ENCODE measurements at places on chromosomes 5 and 9.

DNA sequence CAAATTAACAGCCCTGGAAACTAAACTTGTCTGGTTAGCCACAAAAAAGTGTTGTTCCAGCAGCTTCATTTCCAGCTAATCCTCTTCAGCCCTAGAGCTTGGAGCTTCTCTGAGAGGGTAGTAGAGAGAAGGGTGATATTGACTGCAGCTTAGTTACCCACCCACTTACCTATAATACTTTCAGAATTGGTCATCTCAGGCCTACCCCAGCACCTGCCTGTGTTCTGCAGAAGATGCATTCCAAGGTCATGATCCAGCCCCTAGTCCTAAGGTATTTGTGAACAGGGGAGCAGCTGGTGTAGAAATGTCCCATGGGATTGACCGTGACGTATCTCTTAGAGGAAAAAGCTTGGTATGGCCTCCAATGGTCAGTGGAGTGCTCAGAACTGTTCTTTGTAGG, 289.0 kb downstream of the NR3C1 start:
- no peak for DNase-seq

DNA sequence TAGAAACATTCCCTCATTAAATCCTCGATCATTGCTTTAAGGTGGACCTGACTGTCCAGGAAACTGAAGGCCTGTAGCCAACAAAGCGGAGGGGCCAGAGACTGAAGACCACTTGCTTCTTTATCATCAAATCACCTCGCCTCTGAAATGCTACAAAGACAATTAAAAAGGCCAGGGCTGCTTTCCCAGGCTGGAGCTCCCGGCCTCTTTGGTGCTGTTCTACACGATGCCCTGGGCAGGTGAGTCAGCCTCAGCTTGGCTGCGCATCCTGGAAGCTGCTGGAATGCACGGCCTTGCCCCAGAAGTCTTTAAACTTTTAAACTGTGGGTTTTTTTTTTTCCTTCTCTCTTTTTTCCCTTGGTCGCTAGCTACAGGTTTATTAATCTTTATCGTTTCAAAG, 46.5 kb downstream of the SH3PXD2B start:
- no peak for DNase-seq

DNA sequence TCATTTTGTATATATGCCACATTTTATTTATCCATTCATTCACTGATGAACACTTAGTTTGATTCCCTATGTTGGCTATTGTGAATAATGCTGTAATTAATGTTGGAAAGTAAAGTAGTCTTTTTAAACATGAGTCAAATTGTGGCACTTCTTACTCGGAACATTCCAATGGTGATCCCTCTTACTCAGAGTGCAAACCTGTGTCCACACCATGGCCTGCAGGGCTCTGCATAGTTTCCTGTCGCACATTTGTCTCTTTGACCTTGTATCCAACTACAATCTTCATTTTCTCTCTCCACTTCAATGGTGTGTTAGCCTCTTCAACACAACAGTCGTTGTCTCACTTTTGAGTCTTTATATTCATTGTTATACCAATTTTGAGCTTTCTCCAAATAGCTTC, 98.1 kb upstream of the PAPPA start:
- DNase-seq = no peak

DNA sequence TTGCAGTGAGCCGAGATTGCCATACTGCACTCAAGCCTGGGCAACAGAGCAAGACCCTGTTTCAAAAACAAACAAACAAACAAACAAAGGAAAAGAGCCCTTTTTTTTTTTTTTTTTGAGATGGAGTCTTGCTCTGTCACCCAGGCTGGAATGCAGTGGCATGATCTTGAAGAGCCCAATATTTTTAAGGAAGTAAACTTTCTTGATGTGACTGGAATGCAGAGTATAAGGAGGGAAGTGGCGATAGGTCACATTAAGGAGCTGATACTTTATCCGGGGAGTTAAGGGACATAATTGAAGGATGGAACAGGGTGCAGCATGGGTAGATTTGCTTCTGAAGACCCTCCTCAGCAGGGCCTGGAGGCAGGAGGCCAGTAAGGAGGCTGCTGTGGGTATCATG, 13.0 kb downstream of the NAIF1 start:
- no peak for DNase-seq

- DNase-seq = no peak
Measured at GRCh38 chr5:163498886-163499285, 6.5 kb upstream of the MAT2B start.

GRCh38 chr9:118751848-118752223, 617.4 kb downstream of the BRINP1 start:
- DNase-seq = no peak

GRCh38 chr5:127031147-127031862, 947 bp upstream of the MARCHF3 start:
- no peak for DNase-seq

- DNase-seq = no peak
Measured at GRCh38 chr5:97095318-97095732, 47.1 kb downstream of the LIX1 start.

GRCh38 chr5:34756781-34757624, 82.0 kb upstream of the TTC23L start:
- DNase-seq = no peak

GRCh38 chr5:36079200-36079781, 12.6 kb upstream of the UGT3A2 start:
- peak; percentile 53 for DNase-seq

DNA sequence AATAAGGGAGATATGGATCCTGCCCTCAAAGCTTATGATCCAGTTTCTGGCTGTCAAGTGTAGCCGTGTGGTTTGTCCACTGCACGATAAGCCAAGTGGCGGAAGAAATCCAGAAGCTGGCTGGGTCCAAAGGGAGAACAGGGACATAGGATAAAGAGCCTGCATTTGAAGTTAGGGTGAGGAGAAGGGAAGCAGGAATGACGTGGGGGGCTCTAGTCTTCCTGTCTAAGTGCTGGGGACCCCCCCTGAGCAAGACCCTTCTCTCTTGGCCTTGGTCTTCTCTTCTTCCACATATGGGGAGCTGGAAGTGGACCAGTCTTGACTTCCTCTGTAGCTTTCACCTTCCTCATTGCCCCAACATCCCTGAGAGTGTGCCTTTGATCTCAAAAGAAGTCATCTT, 186.6 kb downstream of the FSTL4 start:
- DNase-seq = no peak

DNA sequence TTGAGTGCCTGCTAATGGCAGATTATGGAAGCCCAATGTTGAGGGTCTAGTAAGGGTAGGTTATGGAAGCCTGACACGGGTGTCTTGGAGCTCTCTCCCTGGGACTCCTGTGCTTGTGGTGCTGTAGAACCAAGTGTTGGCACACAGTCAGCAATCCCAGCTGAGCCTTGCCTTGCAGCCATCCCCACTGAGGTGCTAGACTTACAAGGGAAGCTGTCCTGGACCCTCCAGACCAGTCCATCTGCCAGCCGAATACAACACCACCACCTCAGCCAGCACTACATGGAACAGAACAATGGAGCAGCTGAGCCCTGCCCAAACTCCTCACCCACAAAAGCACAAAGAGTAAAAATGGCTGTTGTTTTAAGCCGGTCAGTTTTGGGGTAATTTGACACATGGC, 90.5 kb upstream of the DNAH5 start:
- no peak for DNase-seq

DNA sequence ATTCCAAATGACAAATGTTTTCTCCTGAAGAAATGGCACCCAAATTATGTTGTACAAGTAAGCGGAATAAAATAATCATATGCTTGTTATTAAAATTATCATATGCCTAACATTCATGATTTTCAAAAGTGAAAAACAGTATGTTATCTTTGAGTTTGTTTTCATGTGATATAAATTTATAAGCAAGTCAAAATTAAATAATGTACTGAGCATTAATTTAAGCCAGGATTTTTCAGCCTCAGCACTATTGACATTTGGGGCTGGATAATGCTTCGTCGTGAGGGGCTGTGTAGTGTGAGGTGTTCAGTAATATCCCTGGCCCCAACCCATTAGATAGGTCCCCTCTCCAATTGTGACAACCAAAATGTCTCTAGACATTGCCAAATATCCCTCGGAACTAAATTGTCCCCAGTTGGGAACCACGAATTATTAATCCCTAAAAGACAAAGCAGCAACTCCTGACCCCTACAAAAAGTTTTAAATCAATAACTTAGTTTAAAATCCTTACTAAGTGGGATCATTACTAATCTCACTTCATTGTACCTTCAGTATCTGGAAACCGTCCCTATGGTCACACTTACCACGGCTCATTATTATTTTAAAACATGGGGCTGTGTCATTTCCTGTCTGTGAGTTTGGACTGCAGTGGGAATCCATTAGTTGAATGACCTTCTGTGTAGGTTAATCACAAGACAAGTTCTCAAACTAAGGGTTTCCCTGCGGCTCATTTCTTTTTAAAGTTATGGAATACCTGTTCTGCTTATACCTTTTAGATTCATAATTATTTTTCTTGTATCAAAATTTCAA, 1.3 kb upstream of the NNT start:
- no peak for DNase-seq

- no peak for DNase-seq
Measured at GRCh38 chr5:16992006-16992405, 55.9 kb upstream of the MYO10 start.

- peak; percentile 36 for DNase-seq
Measured at GRCh38 chr5:176629853-176630680, at the start of the genes EIF4E1B and SNCB. TSS of gene EIF4E1B (plus strand) at chr5:176630675. CDS start at chr5:176642788, 12,113 bp downstream. TSS of gene SNCB (minus strand) at chr5:176630534. CDS start at chr5:176629654, 880 bp downstream.

GRCh38 chr5:60487885-60488442, 212.0 kb downstream of the DEPDC1B start:
- peak; percentile 82 for DNase-seq

DNA sequence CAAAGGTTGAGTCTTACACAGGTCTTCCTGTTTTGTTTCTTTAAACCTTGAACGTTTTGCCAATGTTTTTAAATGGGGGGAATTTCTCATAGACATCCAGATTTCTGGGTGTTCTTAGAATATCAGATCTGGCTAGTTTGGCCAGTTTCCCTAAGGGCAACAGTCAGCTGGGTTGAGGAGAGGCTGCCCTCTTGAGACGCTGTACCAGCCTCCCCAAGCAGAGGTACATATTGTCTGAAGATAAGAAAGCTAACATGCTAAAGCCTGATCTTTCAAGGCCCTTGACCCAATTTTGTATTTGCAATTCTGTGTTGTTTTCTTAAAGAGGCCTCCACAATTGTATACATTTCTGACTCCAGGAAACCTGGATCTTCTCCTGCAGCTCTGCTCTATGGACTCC, 21.9 kb upstream of the SH3GL2 start:
- DNase-seq = no peak

DNA sequence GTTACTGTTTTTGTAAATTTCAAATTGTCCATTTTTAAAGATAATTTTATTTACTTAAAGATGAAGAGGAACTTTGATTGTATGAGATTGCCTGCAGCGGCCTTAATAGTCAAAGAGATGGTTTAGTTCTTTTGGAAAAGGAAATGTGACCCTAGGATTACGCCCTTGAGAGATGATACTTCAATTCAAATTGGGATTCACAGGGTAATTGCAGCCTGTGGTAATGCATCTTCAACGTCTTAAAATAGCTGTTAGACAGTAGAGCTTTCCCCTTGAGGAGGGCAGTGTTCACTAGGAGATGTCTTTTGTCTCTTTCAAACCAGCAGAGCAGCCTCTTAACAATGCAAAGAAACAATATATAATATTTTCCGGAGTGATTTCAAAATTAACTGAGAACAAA, 127.1 kb downstream of the TAF11L14 start:
- DNase-seq = no peak

DNA sequence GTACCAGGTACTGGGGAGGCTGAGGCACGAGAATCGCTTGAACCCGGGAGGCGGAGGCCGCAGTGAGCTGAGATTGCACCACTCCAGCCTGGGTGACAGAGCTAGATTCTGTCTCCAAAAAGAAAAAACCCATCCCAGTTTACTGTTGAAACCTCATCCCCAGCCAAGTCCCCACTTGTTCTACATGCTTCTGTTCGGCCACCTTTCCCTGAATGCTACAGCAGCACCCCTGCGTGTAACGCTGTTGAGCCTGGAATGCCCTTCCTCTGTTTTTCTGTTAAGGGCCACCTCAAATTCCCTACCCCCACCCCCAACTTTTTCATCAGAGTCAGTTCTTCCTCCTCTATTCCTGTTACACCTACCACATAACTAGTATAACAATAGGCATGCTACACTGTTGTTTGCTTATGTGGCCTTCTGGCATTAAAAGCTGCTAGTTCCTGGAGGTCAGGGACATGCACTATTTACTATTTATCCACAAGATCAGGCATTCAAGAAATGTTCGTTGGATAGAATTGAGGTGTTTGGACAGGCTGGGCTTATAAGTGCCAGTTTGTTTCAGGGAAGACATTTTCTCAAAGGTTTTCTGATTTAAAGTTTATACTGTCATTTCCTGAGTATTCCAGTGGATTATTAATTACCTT, 47.1 kb upstream of the C5orf47 start:
- DNase-seq = no peak

GRCh38 chr5:160097991-160098390, 21.3 kb downstream of the PWWP2A start:
- no peak for DNase-seq

GRCh38 chr5:90056911-90057705, 352.4 kb downstream of the CETN3 start:
- no peak for DNase-seq

DNA sequence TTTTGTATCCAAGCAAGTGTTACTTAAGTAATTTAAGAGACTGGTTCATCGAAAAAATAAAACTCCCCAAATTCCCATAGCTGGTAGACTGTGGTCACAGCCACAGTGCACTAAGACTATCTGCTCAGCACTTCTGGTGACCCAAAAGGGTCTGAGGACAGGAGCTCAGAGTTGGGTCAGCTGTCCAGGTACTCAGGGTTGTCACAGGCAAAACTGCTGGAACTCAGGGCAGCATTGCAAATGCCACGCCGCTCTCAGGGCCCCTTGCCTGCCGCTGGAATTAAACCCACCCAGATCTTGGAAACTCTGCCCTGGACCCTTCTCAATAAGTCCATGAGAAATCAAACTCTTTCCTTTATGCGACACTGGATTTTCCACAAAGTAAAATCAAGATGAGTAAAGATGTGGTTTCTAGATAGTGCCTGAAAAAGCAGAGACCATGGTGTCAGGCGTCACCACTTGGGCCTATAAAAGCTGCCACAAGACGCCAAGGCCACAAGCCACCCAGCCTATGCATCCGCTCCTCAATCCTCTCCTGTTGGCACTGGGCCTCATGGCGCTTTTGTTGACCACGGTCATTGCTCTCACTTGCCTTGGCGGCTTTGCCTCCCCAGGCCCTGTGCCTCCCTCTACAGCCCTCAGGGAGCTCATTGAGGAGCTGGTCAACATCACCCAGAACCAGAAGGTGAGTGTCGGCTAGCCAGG, at the start of gene IL13:
Gene IL13 (plus strand): TSS at position 498 of the 705 bp plus-strand sequence. CDS start 14 bp downstream, at position 512.
- DNase-seq = no peak

GRCh38 chr5:177449140-177450061, 2.8 kb downstream of the PRR7 start:
- DNase-seq = no peak

GRCh38 chr5:81317536-81317935, 16.1 kb downstream of the ZCCHC9 start:
- no peak for DNase-seq

Measured in NCI-H460 (cell line).